ENCODE measurements at places on chromosomes 3 and 15.
A peak's percentile ranks its signal among the peaks of the same experiment; 100 is the strongest.

DNA sequence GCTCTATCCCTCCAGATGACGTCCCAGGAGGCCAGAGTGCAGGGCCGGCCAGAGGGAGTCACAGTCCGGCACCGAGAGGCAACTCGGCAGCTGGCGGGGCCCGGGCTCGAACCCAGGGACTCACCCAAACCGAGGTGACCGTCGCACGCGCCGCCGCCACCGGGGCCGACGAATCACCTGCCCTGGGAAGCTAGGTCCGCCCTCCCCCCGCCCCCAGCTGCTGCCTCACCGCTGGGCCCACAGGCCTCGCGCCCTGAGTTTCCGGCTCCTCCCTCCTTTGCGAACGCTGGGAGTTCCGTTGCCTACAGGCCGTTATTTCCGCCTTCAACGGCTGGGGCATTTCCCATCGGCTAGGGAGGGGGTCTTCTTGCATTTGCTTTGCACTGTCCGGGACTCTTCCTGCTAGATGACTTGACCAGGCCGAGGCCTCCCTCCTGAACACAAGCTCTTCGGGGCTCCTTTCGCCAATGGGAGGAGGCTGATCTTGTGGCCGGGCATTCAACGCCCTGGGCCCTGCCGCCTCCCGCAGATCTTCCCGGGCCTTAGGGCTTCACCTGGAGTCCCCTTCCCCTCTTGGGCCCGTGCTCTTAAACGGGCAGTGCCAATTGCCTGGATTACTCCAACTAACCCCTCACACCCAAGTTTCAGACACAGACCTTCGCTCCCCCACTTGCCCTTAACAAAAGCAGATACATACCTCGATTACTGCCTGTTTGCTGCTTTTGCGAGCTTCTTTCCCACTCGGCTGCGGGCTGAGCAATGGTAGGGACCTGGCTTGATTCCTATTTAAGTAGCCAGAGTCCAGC is at the start of gene SNUPN:
TSS of gene SNUPN (minus strand) at position 184 of the 806 bp plus-strand sequence. CDS start 4,674 bp downstream, outside the sequence.
- DNase-seq = peak; percentile 96

GRCh38 chr15:74239051-74239705 is 3.1 kb downstream of the CCDC33 start:
- DNase-seq = no peak

DNA sequence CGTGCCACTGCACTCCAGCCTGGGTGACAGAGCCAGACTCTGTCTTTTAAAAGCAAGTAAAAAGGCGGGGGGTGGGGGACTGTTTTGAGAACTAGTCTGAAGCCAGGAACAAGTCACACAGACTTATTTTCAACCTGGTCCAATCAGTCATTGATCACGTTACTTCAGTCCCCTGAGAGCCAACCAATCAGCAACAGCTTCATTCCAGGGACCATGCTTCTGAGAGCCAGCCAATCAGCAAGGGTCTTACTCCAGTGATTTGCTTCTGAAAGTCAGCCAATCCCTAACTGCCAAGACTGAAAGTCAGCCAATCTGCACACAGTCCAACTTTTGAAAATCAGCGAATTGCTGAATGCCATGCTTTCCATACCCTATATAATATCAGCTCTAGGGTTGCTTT is 48.6 kb upstream of the C15orf39 start:
- DNase-seq = no peak

DNA sequence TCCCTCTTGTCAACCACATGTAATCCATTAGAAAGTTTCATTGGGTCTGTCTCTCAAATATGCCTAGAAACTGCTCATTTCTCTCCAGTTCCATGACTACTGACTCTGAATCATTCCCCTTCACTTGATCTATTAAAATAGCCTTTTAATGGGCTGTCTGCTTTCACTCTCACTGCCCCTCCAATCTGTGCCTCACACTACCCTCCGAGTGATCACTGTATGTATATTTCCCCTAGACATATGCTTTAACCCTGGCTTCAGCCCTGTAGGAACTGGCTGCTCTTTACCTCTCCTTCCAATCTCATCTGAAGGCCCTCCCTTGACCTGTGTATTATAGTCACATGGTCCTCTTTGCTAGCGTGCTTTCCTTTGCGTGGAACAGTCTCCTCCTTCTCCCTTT is 282.8 kb upstream of the ADAMTS9 start:
- DNase-seq = no peak

- DNase-seq = no peak
Measured at GRCh38 chr3:138732456-138732855, 102.3 kb downstream of the PIK3CB start.

DNA sequence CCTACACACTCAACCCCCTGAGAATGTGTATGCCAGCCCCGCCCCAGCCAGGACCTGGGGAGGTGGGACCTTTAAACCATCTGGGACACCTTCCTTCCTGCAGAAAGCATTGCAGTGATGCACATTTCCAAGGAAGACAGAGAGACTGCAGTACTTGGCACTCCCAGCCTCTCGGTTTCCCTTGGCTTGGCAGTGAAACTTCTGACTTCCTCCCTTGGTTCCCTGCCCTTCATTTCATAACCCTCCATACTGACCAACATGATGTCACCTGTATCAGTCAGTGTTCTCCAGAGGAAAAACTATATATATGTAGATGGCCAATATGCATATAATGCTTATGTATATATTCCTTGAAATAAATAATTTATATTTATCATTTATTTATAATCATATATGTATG is 103.2 kb downstream of the SST start:
- DNase-seq = no peak

GRCh38 chr3:95923496-95924210 is 890.7 kb upstream of the EPHA6 start:
- DNase-seq = no peak

GRCh38 chr3:116870379-116870778 is 160.8 kb downstream of the TUSC7 start:
- DNase-seq = no peak

DNA sequence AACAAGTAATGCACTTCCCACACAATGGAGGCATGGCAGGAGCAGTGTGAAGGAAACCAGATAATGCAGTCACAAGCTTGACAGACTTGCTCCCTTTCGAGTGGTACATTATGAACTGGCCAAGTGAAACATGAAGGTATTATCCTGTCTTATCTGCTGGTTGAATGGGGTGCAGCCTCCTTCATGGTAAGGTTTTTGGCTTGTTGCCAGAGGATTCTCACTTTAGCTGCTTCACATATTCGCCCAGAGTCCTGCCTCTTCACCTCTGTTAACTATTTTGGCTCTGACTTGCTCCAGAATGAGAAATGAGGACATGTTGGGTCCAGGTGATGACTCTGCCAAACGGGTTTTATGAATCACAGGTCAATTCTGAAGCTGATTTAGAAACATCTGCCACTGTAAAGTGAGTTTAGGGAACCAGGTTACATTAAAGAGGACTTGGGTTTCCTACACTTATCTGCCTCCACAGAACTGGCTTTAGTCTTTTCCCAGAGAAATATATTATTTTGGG is 19.5 kb upstream of the CCDC39 start:
- no peak for DNase-seq

GRCh38 chr3:58840949-58841348 is 174.4 kb upstream of the FAM3D start:
- no peak for DNase-seq

GRCh38 chr15:90558171-90558573 is 28.4 kb downstream of the CRTC3 start:
- no peak for DNase-seq

- no peak for DNase-seq
Measured at GRCh38 chr3:79314544-79314943, 453.3 kb downstream of the ROBO1 start.

DNA sequence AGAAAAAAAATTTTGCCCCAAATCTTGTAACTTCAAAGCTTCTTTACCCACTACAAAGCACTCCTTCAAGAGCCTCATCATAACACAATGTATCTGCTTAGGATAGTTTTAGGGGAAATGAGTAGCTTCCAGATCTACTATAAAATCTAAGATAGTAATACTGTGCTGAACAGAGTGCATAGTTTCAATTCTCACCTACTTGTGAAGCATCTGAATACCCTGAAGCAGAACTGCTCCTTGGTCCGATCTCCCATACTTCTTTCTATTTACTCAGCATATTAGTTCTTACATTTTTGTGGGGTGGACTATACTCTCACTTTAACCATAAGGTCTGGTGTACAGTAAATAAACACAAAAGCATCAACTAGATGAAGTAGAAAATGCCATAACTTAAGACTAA is 9.6 kb downstream of the TFRC start:
- no peak for DNase-seq

- no peak for DNase-seq
Measured at GRCh38 chr15:71679793-71680353, 130.5 kb upstream of the NR2E3 start.

DNA sequence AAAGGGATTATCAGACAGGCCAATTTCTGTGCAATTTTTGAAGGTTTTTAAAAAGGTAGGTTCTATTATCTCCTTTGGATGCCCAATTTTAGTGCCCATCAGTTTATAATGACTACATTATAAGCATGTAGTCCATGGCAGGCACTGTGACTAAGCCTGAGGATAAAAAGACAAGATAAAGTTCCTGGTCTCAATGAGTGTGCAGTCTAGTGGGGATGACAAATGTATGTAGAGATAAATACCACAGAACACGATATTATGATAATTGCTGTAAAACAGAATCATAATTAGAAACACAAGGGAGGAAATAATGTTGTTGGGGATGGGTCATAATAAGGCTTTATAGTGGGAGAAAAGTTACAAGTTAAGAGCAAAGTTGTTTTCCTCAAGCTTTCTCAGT is 163.1 kb downstream of the ZNF385D start:
- DNase-seq = no peak

DNA sequence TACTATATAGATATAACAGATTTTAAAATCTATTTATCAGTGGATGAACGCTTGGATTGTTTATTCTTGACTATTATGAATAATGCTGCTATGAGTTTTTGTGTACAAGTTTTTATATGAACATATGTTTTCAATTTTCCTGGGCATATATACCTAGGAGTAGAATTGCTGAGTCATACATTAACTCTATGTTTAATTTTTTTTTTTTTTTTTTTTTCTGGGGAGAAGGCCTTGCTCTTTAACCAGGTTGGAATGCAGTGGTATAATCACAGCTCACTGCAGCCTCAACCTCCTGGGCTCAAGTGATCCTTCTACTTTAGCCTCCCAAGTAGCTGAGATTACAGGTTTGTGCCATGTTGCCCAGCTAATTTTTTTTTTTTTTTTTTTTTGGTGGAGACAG is 9.1 kb downstream of the CIDEC start:
- DNase-seq = no peak

- no peak for DNase-seq
Measured at GRCh38 chr3:59566481-59566975, 516.7 kb upstream of the CFAP20DC start.

- no peak for DNase-seq
Measured at GRCh38 chr15:65163041-65163440, 22.1 kb downstream of the CLPX start.

- DNase-seq = no peak
Measured at GRCh38 chr3:106792716-106793115, 584.5 kb upstream of the CCDC54 start.

DNA sequence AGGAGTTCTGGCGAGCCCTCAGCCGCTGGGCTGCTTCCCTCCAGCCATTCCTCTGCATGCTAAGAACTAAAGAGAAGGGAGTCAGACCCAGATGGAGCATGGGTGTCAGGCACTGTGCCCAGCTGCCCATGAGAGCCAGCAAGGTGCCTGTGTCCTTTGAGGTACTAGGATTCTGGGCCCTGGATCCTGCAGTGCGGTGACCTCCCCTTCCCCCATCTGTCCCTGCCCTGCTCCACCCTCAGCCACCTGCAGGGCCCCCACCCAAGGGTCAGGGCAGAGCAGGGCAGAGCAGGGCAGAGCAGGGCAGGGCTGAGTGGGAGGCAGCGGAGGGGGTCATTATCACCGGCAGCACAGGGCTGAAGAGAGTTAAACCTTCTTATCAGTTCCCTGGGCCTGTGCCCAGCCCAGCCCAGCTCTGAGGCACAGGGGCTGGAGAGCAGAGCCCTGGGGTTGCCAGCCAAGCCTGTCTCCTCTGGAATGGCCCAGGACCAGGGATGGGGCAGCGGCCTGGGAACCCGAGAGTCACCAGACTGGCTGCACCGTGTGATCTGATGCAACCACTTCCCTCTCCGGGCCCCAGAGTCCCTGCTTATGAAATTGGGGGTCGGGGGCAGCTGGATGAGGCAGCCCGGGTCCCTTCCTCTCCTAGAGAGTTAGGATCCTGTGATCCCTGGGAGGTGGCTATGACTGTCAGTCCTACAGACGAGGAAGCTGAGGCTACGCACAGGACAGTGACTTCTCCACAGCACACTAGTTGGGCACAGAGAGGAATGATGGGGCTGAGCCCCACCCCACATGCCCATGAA is 17.3 kb downstream of the ZDHHC19 start:
- DNase-seq = no peak

GRCh38 chr3:30260762-30261161 is 345.6 kb upstream of the TGFBR2 start:
- DNase-seq = no peak

DNA sequence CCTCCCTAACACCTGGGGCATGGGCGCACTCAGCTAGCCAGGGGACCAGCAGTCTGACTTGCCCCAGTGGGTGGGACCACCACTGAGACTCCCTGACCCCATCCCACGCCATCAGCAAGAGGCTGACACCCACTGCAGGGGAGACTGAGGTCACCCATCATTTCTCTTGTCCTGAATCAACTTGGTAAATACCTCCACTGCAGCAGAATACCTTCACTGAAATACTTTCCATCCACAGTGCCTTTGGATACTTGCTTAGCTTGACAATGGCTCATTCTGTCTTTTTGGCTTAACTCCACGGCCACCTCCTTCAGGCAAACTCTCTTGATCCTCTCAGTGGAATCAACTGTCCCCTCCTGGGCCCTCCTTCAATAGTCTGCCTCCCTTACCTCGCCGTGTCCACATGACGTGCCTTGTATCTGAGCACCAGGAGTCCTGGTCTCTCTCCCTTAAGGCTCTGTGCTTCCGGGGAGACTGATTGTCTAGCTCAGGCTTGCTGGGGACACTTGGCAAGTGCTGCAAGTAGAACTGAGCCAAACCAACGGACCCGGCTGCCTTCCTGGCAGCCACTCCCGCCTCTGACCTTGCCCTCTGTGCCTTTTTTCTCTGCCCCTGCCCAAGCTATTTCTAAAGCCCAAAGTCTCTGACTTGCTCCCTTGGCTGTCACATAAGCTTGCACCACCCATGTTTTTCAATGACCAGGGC is 119.1 kb downstream of the ADCY5 start:
- no peak for DNase-seq

- DNase-seq = no peak
Measured at GRCh38 chr3:149299938-149300801, 33.3 kb downstream of the TM4SF18 start.
